ENCODE measurements at places on chromosomes 6 and 20. TPM values are rescaled to one million over a fixed set of nuclear protein-coding genes. Genes with fewer than 3 reads are reported as not detected.

DNA sequence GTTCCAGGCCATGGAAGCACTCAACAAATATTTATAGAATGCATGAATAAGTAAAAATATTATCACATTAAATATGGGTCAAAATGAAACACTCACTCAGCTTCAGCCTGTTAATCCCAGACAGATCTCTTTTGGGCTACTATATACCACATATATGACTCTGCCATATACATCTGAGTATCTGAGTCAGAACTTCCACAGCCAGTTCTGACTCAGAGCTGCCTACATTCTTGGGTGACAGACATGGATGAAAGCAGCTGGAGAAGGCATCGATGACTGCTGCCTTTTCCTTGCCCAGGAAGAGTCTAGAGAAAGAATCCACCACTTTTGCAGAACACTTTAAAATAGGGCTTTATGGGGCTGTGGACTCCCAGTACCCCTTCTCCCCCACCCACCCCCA lies 11.5 kb upstream of the PDYN start:
- no peak for DNase-seq
- H3K36me3 ChIP-seq = no peaks in the 10 kb centered on the region
- H3K27ac ChIP-seq = no peak overlapping the region
- peaks cover 2% of the 10 kb centered on the region for H3K4me1 ChIP-seq

The CLIC5 gene
- total RNA-seq = not detected

GRCh38 chr20:38129248-38129865 lies 35.7 kb downstream of the TGM2 start:
- H3K4me1 ChIP-seq = no peaks in the 10 kb centered on the region
- no peak overlapping the region for H3K4me3 ChIP-seq
- H3K36me3 ChIP-seq = no peaks in the 10 kb centered on the region
- H3K27me3 ChIP-seq = no peaks in the 10 kb centered on the region
- no peak overlapping the region for H3K27ac ChIP-seq
- DNase-seq = no peak

DNA sequence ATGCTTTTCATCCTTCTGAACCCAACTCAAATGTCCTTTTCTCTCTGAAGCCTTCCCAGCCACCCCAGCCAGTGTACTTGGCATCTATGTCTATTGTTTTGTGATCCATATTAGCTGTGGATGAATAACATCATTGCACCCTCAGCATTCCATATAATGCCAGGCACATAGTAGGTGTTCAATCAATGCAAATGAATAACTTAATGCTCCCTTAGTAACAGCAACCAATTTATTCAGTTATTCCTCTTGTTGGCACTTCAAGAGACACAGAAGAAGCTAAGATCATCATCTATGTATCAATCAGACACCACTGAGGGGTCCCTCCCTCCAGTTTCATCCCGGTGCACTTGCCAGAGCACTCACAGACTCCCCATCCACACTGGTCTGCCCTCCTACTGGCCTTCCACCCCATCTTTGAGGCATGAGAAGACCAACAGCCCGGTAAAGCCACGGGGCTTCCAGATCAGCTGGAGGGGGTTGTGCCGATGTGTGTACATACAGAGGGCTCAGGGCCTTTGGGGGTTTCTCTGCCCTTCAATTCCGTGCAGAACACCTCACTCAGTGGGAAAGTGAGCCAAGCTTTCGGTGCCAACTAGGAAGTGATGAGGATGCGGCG lies 2.4 kb upstream of the TAF8 start:
- H3K27ac ChIP-seq = no peak overlapping the region
- peaks cover 16% of the 10 kb centered on the region for H3K4me1 ChIP-seq
- DNase-seq = peak; percentile 23
- H3K36me3 ChIP-seq = no peaks in the 10 kb centered on the region

- H3K27me3 ChIP-seq = no peaks in the 10 kb centered on the region
- H3K4me3 ChIP-seq = peak overlapping the region; percentile 94
- no peak overlapping the region for H3K27ac ChIP-seq
- no peaks in the 10 kb centered on the region for H3K36me3 ChIP-seq
- peaks cover 17% of the 10 kb centered on the region for H3K4me1 ChIP-seq
Measured at GRCh38 chr20:37526839-37527637, 638 bp downstream of the BLCAP start.

- no peak overlapping the region for H3K27ac ChIP-seq
- H3K36me3 ChIP-seq = no peaks in the 10 kb centered on the region
- no peaks in the 10 kb centered on the region for H3K4me1 ChIP-seq
- H3K27me3 ChIP-seq = peaks cover 16% of the 10 kb centered on the region
Measured at GRCh38 chr20:58982406-58983114, 1.5 kb downstream of the NELFCD start.

Data from neural progenitor cell (in vitro differentiated cells).